ENCODE measurements at places on chromosomes 16 and 17. TPM values are rescaled to one million over a fixed set of nuclear protein-coding genes. Genes with fewer than 3 reads are reported as not detected.
A peak's percentile ranks its signal among the peaks of the same experiment; 100 is the strongest.

DNA sequence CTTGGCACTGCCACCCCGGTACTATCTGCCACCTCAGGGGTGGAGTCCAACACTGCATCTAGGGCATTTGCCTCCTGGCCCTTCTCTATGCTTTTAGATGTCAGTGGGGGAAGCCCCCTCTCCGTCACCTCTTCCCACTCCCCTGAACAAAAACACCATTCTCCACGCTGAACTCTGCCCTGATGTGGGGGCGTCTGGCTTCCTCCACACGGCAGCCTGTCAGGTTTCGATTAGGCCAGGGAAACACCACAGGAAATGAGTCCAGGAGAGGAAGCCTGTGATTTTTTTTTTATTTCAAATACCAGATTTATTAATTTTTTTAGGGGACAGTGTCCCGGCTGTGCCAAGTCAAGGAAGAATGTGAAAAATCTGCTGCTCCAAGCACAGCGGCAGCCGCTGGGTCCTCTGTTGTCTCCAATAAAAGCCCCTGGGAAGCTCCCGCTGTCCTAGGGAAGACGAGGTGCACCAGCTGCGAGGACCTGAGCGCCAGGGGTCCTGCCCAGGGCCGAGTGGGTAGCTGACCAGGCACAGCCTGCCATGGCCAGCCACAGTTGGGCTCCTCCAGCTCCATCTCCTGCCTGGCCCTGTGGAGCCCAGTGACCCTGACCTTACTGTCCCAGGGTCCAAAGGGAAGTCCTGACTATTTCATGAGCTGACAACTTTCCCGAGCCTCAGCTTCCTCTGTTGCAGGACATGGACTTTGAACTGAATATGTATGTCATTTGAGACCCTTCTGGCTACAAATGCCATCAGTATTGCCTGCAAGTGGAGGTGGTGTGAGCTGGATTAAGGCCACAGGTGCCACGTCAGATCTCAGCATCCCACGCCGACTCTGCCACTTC is 336.7 kb downstream of the FOXL1 start:
- DNase-seq = no peak

DNA sequence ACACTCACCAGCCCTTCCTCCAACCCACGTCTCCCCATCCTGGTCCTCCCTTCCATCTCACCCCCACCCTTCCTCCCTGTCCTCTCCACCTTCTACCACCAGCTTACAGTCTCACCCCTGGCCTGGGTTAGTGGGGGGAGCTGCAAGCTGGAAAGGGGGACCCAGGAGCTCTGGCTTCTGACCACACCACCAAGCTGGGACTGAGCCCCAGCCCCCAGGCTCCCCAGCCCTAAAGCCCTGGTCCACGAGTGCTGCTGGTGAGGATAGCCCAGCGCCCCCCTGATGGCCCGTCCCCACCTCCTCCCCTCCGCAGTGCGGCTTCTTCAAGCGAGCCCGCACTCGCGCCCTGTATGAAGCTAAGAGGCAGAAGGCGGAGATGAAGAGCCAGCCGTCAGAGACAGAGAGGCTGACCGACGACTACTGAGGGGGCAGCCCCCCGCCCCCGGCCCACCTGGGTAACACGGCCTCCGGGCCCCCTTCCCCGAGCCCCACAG is 7.2 kb upstream of the PDK2 start:
- DNase-seq = no peak

GRCh38 chr16:80667925-80668324 is 127.1 kb downstream of the DYNLRB2 start:
- DNase-seq = no peak

The SLC5A11 gene
- total RNA-seq = not detected

- no peak for DNase-seq
These were observed 15.5 kb downstream of the MSI2 start for GRCh38 chr17:57271821-57272220.

DNA sequence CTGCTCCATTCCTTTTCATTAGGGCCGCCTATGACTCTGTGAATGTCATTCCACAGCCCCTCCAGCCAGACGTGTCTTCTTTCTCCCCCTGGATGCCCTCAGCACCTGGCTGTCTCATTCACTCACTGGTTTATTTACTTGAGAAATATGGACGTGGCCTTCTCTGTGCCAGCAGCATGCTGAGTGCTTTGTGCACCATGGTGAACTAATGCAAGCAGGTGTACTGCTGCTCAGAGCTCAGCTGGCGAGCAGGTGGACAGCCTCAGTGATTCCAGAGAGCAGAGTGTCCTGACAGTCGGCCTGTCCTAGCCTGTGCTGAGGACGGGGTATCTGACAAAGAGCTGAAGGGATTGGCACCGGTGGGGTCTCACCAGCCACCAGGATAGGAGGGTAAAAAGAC is 96.7 kb downstream of the GNAO1 start:
- no peak for DNase-seq

DNA sequence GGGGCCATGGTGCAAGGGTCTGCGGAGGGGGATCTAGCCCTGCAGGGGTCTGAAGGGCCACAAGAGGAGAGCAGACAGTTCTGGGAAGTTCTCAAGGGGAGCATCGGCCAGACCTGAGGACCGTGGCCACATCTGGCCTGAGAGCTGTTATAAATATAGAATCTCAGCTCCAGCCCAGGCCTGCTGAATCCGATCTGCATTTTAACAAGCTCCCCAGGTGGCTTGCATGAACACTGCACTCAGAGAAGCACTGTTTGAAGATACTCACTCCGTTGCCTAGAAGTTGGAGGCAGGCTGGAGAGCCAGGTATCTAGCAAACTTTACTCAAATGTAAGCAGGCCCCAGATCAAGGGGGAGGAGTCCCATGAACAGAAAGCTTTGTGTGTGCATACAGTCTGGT is 61.3 kb downstream of the NKD1 start:
- DNase-seq = no peak

- no peak for DNase-seq
These were observed 23.1 kb downstream of the LITAFD start for GRCh38 chr16:8905168-8905762.

The PVALEF gene
- not detected for total RNA-seq

The ADAD2 gene
- total RNA-seq = not detected

DNA sequence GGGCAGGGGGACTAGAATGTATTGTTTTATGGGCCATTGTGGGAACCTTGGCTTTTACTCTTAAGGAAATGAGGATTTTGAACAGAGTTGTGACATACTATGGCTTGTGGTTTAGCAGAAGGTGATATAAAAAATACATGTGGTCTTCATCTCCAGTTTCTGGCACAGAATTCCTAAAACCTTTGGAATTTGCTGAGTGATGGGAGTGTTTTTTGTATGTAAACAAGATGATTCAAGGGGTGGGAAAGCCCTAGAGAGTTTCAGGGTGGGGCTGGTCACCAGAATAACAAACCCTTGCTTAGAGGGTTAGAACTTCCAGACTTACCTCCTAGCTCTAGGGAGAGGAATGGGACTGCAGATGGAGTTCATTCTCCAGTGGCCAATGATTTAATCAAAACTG is 316.1 kb downstream of the PHKB start:
- peak; percentile 14 for DNase-seq

GRCh38 chr16:88616736-88617135 is 21.6 kb upstream of the IL17C start:
- no peak for DNase-seq

DNA sequence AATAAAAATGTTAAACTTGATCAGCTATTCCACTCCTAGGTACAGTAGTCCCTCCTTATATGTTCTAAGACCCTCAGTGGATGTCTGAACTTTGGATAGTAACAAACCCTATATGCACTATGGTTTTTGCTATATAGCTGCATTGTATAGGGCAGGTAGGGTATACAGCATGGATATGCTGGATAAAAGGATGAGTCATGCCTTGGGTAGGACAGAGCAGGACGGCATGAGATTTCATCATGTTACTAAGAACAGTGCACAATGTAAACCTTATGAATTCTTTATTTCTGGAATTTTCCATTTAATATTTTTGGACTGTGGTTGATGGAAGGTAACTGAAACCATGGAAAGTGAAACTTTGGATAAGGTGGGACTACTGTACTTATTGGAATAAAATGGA is 235.1 kb downstream of the CEP112 start:
- DNase-seq = no peak

DNA sequence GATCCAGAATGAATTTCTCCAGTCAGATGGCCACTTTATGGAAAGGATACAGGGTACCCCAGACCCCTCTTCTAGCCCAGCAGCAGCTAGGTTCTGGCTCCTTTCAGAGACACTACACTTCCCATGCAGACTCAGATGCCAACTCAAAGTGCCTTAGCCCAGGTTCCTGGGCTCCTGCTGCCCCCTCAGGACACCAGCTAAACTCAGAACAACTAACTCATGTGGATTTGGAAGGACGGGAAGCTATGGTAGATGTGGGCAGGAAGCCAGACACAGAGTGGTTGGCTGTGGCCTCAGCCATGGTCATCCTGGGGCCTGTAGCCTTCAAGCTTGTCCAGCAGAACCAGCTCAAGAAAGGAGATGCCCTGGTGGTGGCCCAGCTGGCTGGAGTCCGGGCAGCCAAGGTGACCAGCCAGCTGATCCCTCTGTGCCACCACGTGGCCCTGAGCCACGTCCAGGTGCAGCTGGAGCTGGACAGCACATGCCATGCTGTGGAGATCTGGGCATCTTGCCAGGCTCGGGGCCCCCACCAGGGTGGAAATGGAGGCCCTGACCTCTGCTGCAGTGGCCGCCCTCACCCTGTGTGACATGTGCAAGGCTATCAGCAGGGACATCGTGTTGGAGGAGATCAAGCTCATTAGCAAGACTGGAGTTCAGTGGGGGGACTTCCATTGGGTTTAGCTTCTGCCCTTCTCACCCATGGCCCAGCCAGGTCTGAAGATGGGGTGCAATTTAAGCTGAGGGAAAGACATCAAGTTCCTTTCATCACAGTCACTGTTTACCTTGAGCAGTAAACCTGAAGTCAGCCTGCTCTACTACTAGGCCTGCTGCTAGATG is 111.8 kb downstream of the N4BP1 start:
- no peak for DNase-seq

- no peak for DNase-seq
These were observed 29.3 kb downstream of the ALDH3A2 start for GRCh38 chr17:19677736-19678379.

The CCDC200 gene
- total RNA-seq = not detected

DNA sequence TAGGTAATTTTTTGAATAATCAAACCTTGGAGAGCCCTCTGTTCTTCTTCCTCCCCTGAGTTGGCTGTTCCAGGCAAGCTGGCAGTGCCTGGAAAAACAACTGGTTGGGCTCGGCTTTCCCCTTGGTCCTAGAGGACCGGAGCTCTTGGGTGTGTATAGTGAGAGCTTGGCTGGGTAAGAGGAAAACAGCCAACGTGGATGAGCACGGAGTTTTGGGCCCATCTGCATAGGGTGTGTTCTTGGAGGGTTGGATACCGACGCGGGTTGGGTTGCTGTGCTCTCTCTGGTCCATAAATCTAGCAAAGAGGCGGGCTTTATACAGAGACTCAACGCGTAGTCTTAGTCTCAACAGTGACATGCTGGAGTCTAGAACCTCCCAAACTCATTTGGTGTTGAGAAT is 23.2 kb downstream of the ITGB3 start:
- peak; percentile 45 for DNase-seq

DNA sequence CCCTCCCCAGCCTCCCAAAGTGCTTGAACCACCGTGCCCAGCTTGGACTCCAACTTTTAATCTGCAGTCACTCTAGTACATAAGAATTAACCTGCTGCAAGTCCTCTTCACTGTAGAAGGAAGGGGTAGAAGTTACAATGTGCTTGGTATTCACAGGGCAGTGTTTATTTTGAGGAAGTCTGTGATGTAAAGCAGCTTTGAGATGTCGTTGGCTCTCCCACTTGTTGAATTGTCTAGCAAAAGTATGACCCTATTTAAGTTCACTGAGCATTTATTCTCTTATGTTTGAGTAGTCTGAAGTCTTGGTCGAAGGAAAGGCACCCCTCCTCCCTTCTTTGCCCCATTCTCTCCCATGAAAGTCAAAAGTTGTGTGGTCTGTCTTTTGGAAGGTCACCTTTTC is 28.2 kb downstream of the SF3B3 start:
- DNase-seq = no peak

DNA sequence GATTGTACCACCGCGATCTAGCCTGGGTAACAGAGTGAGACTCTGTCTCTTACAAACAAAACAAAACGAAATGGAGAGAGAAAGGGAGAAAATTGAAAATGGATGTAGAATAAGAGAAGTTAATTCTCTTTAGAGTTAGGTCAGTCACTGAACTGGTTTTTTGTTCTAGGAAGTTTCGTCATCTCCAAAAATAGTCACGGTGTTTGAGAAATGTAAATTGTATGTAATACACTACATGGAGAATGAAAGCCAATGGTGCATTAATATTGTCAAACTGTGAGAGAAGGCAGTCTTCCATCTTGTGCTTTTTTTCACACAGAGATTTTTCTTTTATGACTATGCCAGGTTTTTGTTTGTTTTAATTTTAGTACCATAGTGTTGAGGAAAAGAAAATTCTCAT is 145.9 kb downstream of the BCAS3 start:
- DNase-seq = no peak

GRCh38 chr17:79832218-79833109 is 6.8 kb downstream of the CBX4 start:
- peak; percentile 50 for DNase-seq

DNA sequence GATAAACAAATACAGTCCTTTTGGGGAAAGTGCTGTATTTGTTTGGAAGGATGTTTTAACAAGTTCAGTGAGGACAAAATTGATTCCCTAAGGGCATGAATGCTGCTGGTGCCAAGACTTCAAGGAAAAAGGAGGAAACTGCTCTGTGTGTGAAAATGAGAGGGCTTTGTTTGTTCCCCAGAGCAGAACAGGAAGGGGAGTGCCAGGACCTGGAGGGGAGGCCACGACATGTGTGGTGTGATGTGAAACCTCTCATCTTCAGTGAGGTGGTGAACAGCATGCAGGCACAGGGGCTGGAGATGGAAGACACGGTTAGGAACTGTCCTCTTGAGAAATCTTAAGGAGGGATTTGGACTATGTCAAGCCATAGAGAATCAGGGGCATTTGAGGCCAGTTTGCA is 46.6 kb upstream of the GRIN2A start:
- no peak for DNase-seq

The MYLK3 gene
- 0.03 TPM for total RNA-seq

The ERI2 gene
- total RNA-seq = 20.5 TPM

The SHPK gene
- 19.5 TPM for total RNA-seq

DNA sequence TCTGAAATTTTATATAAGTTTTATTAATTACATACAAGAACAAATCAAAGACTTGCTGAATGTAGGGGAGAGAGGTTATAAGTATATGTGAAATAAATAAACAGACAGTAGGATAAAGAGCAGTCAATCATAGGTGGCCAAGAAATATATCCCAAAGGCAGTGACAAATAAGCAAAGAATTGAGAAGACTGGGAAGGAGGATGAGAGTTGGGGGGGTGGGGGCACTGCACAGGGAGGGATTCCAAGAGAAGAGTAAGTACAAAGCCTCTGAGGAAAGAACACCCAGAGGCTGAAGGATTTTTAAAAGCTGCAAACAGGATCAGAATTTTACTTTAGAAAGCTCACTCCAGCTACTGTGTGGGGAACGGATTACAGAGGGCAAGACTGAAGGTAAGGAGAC is 2.8 kb downstream of the PELP1 start:
- DNase-seq = no peak

- DNase-seq = peak; percentile 63
These were observed 54.5 kb downstream of the TUBD1 start for GRCh38 chr17:59838052-59838916.

DNA sequence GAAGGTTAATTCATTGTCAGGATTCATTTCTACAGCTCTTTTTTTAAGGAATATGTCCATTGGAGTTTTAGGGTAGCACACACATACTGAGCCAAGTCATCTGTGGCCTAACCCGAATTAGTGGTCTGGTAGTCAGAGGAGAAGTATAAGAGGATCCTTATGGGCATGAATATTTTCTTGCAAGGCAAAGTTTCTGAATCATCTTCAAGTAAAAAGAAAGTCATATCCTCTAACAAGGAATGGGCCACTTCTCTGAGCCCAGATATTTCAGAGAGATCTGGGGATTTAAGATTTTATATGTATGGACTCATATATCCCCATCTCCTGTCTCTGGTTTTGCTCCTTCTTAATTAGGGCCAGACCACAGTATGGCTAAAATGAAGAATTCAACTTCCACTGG is 99.2 kb upstream of the CDH8 start:
- DNase-seq = no peak
